ENCODE measurements at places on chromosomes 16 and 17.

DNA sequence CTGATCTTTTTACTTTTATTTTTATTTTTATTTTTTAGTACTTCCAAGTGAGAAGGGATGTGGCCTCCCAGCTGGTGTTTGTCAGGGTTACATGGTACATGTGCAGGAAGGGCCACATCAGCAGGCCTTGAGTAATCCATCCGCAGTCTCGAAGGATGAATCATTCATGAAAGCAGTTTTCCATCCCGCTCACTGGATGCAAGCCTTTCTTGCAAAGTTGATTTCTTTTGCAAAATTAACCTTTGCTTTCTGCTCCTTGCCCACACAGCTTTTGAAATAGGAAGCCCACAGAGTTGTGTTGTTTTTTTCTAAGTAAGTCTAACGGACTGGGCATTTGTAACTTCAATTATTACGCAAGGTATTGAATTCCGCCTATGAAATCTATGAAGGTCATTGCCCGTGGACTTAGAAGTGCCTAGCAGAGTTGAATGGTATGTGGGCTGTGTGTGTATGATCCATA, 157.4 kb downstream of the PRKCA start:
- no peak for DNase-seq

GRCh38 chr17:71681427-71682173, 439.2 kb upstream of the SOX9 start:
- no peak for DNase-seq

DNA sequence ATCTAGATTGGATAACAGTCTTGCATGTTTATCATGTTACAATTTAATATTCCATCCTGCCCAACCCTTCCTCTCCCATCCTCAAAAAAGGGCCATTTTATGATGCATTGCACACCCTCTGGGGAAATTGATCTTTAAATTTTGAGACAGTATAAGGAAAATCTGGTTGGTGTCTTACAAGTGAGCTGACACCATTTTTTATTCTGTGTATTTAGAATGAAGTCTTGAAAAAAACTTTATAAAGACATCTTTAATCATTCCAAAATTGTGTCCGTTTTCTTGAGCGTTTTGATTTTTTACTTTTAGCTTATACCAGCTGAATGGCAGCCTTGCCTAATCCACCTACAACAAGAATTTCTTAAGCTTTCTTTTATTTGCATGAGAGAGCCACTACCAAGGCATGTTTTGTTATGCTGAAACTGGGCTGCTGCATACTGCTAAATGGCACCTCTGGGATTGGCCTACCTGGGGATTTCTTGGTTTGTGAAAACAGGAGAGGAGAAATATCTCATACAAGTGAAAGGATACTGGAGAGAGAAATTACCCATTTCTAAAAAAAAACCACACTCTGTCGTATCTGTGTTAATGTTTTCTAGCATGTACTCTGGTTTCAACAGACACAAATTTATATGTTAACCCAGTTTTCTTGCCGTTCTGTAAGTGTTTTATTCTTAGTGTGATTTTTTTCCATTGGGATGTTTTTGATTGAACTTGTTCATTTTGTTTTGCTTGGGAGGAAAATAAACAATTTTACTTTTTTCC, 52.2 kb downstream of the TUBD1 start:
- DNase-seq: no peak

- DNase-seq: no peak
Measured at GRCh38 chr17:74467221-74467951, 952 bp downstream of the CD300A start.

DNA sequence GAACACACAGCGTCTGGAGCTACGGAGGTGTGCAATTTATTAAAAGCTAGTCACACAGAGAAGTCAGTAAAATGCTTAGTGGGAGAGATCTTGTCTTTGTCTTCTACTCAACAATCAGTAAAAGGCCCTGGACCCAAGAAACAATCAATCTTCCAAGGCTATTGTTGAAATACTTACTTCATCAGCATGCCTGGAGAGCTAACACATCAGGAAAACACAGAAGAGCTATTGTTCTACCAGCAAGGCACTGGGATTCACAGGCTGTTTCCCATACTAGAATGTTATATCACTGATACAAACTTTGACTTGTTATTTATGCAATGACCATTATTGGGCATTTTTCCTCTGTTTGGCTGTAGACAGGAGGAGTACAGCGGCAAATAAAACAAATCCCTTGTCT, 247.8 kb upstream of the ERCC4 start:
- no peak for DNase-seq

- DNase-seq: no peak
Measured at GRCh38 chr16:84461413-84462295, 42.8 kb downstream of the MEAK7 start.

GRCh38 chr17:80813318-80813717, 178.3 kb upstream of the CHMP6 start:
- DNase-seq: no peak

DNA sequence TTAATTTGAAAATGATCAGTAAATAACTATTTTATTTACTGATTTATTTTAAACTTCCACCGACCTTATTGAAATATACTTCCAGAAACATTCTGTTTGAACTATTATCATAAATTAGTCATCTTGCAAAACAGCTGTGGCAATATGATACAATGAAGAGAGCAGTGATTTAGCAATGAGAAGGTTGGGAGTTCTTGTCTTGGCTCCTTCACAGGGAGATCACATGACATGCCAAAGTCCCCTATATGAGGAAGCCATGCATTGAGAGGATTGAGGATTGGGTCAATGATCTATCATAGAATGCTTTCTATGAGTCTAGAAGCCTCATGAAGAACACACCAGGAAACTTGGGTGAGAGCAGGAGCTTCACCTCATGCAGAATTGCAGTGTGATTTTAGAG, 222.7 kb downstream of the LGALS9B start:
- no peak for DNase-seq

DNA sequence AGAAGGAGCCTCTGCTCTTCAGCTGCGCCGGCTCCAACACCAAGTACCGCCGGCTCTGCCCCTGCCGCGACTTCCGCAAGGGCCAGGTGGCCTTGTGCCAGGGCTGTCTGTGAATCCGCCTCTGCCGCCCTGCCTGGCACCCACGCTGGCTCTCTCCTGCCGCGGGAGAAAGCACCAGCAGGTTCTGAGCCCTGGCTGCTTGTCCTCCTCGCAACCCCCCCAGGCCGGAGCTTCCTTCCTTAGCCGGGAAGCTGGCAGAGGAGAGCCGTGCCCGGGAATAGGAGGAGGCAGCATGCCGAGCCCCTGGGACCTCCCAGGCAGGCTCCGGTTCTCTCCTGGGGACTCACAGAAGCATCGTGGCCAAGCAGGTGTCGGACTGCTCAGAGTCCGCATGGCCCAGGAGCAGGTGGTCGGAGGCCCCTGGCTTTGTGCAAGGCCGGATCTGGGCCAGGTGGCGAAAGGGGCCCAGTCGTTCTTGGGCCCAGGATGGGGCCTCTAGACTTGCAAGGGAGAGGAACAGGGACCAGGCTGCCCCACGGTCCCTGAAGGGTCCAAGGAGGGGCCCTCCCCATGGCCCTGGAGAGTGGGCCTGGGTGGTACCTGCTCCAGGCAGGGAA, 80.6 kb downstream of the MGAT5B start:
- DNase-seq: peak; percentile 82

All from SHP77 (cell line).